ENCODE measurements at places on chromosomes 1 and 21. TPM values are rescaled to one million over a fixed set of nuclear protein-coding genes. Genes with fewer than 3 reads are reported as not detected.

Gene INKA2
- 4.8 TPM for total RNA-seq

Gene TPRG1L
- 36.7 TPM for total RNA-seq

Gene EFHD2
- total RNA-seq, result 62.6 TPM

Gene PEF1
- 355 TPM for total RNA-seq

Gene TIE1
- 30.6 TPM for total RNA-seq

Gene CPT2
- 27.4 TPM for total RNA-seq

- peaks cover 7% of the 10 kb centered on the region for H3K4me1 ChIP-seq
- H3K27ac ChIP-seq, result no peak overlapping the region
- no peaks in the 10 kb centered on the region for H3K36me3 ChIP-seq
These were observed 21.8 kb downstream of the RC3H1 start for GRCh38 chr1:174000371-174000770.

- no peaks in the 10 kb centered on the region for H3K27me3 ChIP-seq
- peaks cover 36% of the 10 kb centered on the region for H3K36me3 ChIP-seq
- H3K27ac ChIP-seq, result peak overlapping the region; percentile 76
- H3K4me3 ChIP-seq, result no peak overlapping the region
- peaks cover 61% of the 10 kb centered on the region for H3K4me1 ChIP-seq
These were observed 10.3 kb downstream of the ARHGEF2 start for GRCh38 chr1:155968051-155968400.

- H3K27me3 ChIP-seq, result no peaks in the 10 kb centered on the region
- peaks cover 15% of the 10 kb centered on the region for H3K4me1 ChIP-seq
- H3K36me3 ChIP-seq, result no peaks in the 10 kb centered on the region
- peak; percentile 59 for DNase-seq
- no peak overlapping the region for H3K4me3 ChIP-seq
These were observed 236.5 kb upstream of the JUN start for GRCh38 chr1:59020151-59020997.

- H3K27me3 ChIP-seq, result no peaks in the 10 kb centered on the region
- H3K27ac ChIP-seq, result no peak overlapping the region
- no peak for DNase-seq
- H3K4me1 ChIP-seq, result no peaks in the 10 kb centered on the region
- H3K36me3 ChIP-seq, result no peaks in the 10 kb centered on the region
- no peak overlapping the region for H3K4me3 ChIP-seq
These were observed 29.9 kb upstream of the POU2F1 start for GRCh38 chr1:167190747-167191237.

DNA sequence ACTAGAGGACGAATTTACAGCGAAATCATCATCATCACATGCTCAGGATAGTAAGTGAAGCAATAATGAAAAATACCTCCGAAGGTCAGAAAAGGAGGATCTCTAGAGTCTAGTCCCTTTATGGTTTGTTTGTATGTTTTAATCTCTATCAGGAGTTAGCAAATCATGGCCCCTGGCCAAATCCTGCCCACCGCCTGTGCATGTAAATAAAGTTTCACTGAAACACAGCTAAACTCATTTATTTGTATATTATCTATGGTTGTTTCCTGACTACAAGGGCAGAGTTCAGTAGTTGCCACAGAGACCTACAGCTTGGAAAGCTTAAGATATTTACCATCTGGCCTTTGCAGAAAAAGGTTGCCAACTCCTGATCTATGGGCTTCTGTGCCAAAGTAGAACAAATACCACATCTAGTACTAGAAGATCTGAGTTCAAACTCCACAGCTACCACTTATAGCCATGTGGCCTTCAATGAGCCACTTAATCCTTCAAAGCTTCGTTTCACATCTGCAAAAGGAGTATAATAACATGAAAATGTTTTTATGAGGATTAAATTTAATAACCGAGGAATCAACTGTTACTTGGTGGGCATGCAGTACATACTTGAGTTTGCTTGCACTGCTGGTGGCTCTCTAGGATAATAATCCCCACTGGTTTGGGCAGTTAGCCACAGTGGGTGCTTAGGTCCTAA lies 94.0 kb upstream of the KIF26B start:
- DNase-seq, result no peak
- no peaks in the 10 kb centered on the region for H3K4me1 ChIP-seq
- no peak overlapping the region for H3K4me3 ChIP-seq
- no peaks in the 10 kb centered on the region for H3K27me3 ChIP-seq

GRCh38 chr1:240149484-240150094 lies 57.9 kb downstream of the FMN2 start:
- no peaks in the 10 kb centered on the region for H3K36me3 ChIP-seq
- DNase-seq, result no peak
- H3K4me1 ChIP-seq, result no peaks in the 10 kb centered on the region
- H3K27me3 ChIP-seq, result no peaks in the 10 kb centered on the region

- no peaks in the 10 kb centered on the region for H3K36me3 ChIP-seq
- no peak overlapping the region for H3K27ac ChIP-seq
- no peaks in the 10 kb centered on the region for H3K27me3 ChIP-seq
These were observed 144.0 kb downstream of the ZNF281 start for GRCh38 chr1:200265881-200266280.

- H3K36me3 ChIP-seq, result no peaks in the 10 kb centered on the region
- no peak overlapping the region for H3K4me3 ChIP-seq
- H3K27ac ChIP-seq, result no peak overlapping the region
- peaks cover 17% of the 10 kb centered on the region for H3K4me1 ChIP-seq
- no peaks in the 10 kb centered on the region for H3K27me3 ChIP-seq
These were observed 7.5 kb downstream of the KIF1B start for GRCh38 chr1:10217748-10218441.

DNA sequence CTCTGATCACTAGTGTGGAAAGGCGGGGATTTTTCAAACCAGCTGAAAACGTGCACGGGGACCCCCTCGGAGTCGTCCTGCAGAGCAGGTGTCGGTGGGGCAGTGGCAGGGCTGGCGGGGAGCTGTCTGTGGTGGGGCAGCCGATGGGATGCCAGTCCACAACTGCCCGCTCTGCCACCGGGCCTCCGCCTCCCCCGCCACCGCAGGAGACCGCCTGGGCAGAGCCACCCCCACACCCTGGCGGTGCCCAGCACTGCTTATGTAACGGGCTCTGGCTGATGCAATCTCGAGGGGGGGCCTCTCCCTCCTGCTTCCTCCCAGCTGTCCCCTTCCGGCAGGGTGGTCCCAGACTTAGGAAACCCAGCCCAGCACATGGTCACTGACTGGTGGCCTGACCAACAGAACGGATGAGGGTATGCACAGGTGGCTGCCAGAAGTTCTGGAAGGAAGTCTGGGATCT lies 9.3 kb downstream of the CHD5 start:
- no peaks in the 10 kb centered on the region for H3K4me1 ChIP-seq
- DNase-seq, result no peak
- no peak overlapping the region for H3K4me3 ChIP-seq
- H3K27me3 ChIP-seq, result no peaks in the 10 kb centered on the region

DNA sequence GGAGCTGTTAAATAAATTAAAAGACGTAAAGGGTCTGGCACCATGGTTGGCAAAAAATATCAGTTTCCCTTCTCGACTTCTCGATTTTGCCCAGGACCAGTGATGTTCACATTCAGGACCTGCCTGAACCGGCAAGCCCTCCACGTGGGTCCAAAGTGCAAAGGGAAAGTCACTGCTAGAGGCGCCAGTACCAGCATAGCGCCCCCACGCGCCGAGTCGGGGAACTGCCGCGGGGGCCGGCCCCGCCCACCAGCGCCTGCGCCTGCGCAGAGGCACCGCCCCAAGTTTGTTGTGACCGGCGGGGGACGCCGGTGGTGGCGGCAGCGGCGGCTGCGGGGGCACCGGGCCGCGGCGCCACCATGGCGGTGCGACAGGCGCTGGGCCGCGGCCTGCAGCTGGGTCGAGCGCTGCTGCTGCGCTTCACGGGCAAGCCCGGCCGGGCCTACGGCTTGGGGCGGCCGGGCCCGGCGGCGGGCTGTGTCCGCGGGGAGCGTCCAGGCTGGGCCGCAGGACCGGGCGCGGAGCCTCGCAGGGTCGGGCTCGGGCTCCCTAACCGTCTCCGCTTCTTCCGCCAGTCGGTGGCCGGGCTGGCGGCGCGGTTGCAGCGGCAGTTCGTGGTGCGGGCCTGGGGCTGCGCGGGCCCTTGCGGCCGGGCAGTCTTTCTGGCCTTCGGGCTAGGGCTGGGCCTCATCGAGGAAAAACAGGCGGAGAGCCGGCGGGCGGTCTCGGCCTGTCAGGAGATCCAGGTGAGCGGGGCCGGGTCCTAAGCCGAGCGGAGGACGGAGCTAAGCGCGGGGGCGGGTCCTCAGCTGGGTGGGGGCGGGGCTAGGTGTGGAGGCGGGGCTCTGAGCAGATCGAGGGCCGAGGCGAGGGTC lies at the start of gene PINK1:
Gene PINK1, plus strand, starts transcription at position 269 of the 875 bp plus-strand sequence. Its CDS starts 91 bp downstream, at position 360.
- peak within 1 kb of the TSS; percentile 75 for H3K27ac ChIP-seq
- DNase-seq, result peak; percentile 85
- H3K4me1 ChIP-seq, result peaks cover 10% of the 10 kb centered on the region
- H3K4me3 ChIP-seq, result peak within 1 kb of the TSS; percentile 96

All from thyroid gland (tissue), 4 donors.